ENCODE measurements at places on chromosomes 3 and 15.

DNA sequence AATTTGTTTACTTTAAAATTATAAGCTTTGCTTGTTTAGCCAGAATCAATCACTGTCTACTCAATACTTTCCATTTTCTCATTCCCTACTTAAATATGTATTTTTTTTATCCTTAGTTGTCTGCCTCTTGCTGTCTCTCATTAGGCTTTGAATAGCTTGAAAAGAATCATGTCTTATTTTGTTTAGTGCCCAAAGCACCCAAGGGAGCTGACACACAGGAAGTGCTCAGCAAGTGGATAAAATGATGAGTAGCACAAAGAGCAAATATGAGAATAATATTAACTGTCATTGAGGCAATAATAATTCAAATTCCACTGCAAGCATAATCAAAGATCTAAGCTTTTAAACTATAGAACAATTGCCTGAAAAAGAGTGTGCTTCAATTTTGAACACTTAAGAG is 19.0 kb upstream of the IL1RAP start:
- ATAC-seq, result no peak

DNA sequence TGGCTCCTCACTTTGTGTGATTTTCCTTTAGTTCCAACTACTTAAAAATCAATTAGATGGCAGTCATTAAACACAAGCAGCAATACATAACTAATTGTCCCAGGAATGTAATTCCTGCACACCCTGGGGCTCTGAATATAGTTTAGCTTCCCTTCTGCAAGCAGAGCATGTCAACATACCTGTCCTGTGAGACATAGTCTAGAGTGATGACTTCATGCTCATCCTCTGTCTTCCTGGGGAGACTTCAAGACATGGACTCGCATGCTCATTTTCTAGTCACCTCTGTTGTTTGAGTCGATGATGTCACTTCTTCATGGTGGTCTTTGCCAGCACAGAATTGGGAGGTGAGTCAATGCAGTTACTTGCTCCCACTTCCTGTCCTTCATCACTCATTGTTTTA is 15.7 kb downstream of the C3orf52 start:
- no peak for ATAC-seq

DNA sequence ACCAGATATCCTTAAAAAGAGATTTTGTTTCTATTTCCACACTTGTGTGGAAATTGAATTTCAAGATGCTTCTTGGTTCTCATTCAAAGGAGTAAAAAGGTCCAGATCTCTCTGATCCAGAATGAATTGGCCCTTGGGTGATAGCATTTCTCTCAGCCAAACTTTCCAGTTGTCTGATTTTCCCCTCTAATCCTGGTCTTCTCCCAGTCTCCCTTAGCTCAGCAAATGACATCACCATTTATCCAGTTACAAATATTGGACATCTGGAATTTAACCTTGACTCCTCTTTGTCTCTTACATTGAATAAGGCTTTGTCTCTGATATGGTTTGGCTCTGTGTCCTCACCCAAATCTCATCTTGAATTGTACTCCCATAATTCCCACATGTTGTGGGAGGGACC is 10.2 kb upstream of the FGF7 start:
- ATAC-seq, result no peak

- ATAC-seq, result no peak
Measured at GRCh38 chr3:38647217-38647970, 2.1 kb downstream of the SCN5A start.

DNA sequence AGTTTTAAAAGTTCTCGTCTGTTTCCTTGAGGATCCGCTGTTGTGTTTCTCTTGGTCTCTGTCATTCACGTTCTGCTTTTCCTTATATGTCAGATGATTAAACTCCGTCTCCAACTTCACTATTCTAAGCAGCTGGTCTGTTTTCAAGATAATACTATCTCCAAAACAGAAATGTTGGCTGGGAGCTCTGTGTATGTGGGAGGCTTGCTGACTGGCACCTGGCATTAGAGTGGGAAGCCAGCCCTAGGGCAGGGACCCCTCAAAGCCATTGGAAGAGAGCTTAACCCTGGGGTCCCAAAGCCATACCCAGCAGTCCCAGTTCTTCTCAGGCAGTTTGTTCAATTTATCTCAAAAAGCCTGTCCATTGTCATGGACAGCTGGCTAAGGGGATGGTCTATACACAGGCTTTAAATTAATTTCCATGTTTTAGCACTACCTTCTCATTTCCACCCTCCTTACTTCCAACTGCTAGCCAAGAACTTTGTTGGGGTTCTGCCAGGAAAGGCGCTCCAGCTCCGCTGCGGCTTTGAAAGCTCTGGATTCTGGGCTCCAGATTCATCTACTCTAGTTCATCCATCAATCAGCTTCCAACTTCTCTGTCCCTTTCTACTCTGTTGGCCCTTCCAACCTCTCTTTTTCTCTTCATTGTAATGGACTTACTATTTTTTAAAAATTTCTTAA is 9.2 kb downstream of the BTBD1 start:
- ATAC-seq, result no peak

- ATAC-seq, result no peak
Measured at GRCh38 chr15:101514318-101514717, 24.8 kb upstream of the PCSK6 start.

GRCh38 chr3:186940967-186941366 is 10.6 kb downstream of the ST6GAL1 start:
- ATAC-seq, result no peak

DNA sequence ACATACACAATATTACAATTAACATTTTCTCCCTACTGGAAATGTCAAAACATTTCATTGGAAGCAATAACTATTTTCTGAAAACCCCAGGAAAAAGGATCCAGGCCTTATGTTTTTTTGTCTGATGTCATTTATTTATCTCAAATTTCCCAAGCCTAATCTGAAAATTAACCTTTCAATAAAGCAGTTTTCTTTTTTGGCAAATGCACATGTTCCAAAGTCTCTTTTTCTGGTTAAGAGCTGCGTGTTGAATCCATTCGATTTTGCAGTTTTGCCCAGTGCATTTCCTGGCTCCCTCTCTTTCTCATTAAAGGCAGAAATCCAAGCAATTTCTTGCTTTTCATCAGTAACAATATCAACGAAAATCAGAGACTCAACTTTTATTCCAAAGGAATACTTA is 222.3 kb downstream of the NR1D2 start:
- ATAC-seq, result no peak

- no peak for ATAC-seq
Measured at GRCh38 chr3:115071601-115072000, 75.5 kb downstream of the ZBTB20 start.

DNA sequence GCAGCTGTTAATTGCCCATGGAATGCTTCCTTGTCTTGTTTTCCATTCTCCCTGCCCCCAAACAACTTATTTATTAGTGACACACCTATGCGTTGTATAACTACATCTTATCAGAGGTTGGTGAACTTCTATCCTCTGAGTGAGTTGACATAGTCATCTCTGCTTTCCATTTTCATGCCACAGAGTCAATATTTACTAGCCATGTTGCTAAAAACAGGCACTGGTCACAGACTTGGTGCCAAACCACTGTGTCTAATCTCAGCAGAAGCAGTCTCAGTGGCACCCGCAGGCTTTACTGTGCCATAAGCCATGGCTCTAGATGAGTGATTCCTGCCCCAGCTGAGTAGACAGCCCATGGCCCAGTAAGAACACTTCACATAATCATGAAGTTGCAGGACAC is 26.5 kb downstream of the DAPK2 start:
- peak; percentile 43 for ATAC-seq

GRCh38 chr15:64902863-64903262 is 8.8 kb upstream of the ANKDD1A start:
- ATAC-seq, result peak; percentile 61

DNA sequence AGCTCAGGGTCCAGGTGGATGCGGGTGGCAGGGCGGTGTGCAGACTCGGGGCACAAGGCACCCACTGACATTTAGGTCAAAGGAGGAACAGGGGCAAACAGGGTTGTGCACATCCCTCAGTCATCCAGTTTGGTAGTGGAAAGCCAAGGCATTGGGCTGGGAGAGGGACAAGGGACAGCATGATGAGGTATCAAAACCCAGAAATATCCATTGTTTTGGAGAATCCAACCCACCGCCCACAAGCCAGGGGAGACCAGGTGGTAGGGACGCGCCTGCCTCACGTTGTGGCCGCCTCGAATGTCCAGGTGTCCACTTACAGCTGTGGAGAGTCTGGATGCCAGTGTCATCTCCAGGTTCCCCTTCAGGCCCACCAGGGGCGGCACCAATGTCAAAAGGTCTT is 33.3 kb downstream of the SLC41A3 start:
- no peak for ATAC-seq

GRCh38 chr3:83434880-83435587 is 1523.8 kb upstream of the CADM2 start:
- no peak for ATAC-seq

DNA sequence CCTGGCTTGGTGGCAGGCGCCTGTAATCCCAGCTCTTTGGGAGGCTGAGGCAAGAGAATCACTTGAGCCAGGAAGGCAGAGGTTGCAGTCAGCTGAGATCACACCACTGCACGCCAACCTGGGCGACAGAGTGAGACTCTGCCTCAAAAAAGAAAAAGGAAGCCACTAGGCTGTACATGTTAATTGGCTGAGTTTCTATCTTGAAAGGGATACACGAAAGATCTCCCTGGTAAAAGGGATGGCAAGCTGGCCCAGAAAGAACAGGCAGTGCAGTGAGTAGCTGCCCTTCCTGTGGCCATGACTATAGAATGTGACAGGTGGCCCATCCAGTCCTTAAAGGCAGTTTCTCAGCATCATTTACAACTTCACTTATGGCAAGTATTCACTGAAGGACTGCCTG is 12.3 kb downstream of the LRIG1 start:
- peak; percentile 41 for ATAC-seq

GRCh38 chr3:186760141-186760833 is 23.1 kb upstream of the EIF4A2 start:
- peak; percentile 97 for ATAC-seq

- ATAC-seq, result peak; percentile 91
Measured at GRCh38 chr15:43948691-43949325, 122.0 kb downstream of the WDR76 start.
